ENCODE measurements at places on chromosomes 4 and X.

- no peak for DNase-seq
Observed at GRCh38 chrX:45747905-45748304, 547.2 kb upstream of the DIPK2B start.

DNA sequence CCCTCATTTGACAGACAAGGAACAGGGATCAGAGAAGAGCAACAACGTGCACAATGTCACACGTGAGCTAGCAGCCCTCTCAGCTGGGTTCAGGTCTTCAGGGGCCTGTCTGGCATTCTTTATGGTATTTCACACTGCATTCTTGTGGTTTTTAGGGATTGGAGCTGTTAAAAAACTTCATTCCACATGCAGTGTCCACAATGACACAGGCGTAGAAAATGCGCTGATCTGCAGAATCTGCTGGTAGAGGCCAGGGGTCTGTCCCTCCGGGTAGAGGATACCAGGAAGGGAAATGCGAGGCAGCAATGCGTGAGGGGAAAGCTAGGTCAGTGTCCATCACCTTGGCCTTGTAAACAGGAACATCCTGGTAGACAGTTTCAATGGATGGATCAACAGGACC lies 36.6 kb downstream of the MAP7D3 start:
- DNase-seq, result no peak

- no peak for DNase-seq
Observed at GRCh38 chr4:151304755-151305154, 20.6 kb downstream of the SH3D19 start.

- DNase-seq, result no peak
Observed at GRCh38 chr4:10441512-10441911, 15.7 kb downstream of the ZNF518B start.

GRCh38 chr4:133450813-133451212 lies 301.7 kb downstream of the PCDH10 start:
- DNase-seq, result no peak
